ENCODE measurements at places on chromosomes 13 and 19.

DNA sequence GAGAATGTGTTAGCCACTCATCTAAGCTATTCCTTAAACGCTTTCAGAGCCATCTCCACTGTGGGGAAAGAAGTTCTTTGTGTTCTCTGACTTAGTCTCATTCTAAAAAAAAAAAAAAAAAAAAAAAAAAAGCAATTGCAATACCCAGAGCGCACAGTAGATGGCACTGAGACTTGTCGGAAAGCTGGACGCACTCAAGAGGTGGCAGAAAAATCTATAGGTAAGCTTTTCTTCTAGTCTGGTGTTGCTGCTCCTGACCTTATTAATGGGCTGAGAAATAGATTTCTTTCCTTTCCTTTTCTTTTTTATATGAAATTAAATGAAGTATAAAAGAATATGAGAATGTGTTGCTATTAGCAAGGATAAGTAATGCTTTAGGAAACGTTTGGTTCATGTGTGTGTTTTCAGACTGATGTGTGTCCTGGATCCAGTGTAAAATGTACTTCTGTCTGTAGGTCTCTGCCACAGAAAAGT, 4.7 kb upstream of the GJB2 start:
- DNase-seq = no peak

- no peak for DNase-seq
These were observed 1899.4 kb downstream of the PCDH9 start for GRCh38 chr13:65330691-65331090.

DNA sequence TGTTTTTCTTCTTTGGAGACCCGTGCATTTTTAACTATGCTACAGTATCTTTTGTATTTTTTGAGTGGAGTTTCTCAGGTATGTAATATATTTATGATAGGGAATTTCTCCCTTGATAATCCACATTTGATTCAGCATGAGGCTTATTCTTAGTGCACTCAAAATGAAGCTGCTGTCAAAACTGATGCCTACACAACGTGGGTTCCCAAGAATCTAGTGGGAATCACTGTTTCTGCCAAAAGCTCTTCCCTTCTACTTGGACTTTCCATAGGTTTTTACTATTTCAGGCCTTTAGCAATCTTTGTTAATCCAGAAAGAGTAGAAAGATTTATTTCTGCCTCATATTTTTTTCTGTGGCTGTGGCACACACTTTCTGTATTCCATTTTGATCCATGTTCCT, 1003.7 kb downstream of the SLITRK5 start:
- DNase-seq = no peak

GRCh38 chr13:61913183-61913582, 497.5 kb upstream of the PCDH20 start:
- DNase-seq = no peak

DNA sequence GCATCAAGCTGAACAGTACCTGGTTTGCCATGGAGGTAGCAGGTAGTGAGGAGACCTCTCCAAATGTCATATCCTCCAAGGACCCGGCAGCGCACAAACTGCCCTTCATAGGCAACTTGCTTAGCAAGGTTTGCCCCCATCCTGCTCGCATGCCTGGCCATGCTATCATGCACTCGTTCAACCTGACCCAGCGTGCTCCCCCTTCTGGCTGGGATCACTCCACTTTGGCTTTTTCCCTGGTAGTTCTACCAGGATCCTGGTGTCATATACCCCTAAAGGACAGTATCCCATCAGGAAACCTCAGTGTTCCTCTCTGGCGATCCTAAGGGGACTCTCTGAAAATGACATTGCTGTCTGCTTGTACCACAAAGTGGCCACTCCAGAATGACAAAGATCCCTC, 38.6 kb upstream of the ZNF30 start:
- DNase-seq = no peak

GRCh38 chr13:113919761-113920559, 53.9 kb downstream of the C13orf46 start:
- DNase-seq = peak; percentile 56

- DNase-seq = no peak
These were observed 95.2 kb downstream of the USP12 start for GRCh38 chr13:27076421-27076820.

GRCh38 chr13:96053003-96053703, at the start of gene UGGT2:
Gene UGGT2 (minus strand): TSS chr13:96053401. CDS start chr13:96053312, 89 bp downstream.
- no peak for DNase-seq

- peak; percentile 98 for DNase-seq
These were observed at the start of gene LNX2 for GRCh38 chr13:27620377-27621115. Gene LNX2 (minus strand): TSS chr13:27620529. CDS start chr13:27581703, 38,826 bp downstream.

GRCh38 chr13:35714588-35715377, 238.3 kb upstream of the MAB21L1 start:
- DNase-seq = no peak

- DNase-seq = no peak
These were observed 57.9 kb downstream of the ELF1 start for GRCh38 chr13:40961214-40961613.

Data from vagina (tissue), 2 donors.